Effector memory CD4-positive, alpha-beta T cell (primary cell): ENCODE measurements at places on chromosomes 1 and 21.

- DNase-seq, result no peak
These were observed 23.6 kb downstream of the OPTC start for GRCh38 chr1:203517426-203518110.

GRCh38 chr1:64004451-64005025, 198.9 kb upstream of the UBE2U start:
- no peak for DNase-seq

- DNase-seq, result no peak
These were observed 3.6 kb downstream of the YBEY start for GRCh38 chr21:46289655-46290179.

GRCh38 chr1:42945164-42945563, 13.5 kb downstream of the SLC2A1 start:
- no peak for DNase-seq

- no peak for DNase-seq
These were observed 2.5 kb upstream of the PCBP3 start for GRCh38 chr21:45640888-45641479.

- DNase-seq, result no peak
These were observed 50.1 kb downstream of the RASAL2 start for GRCh38 chr1:178143730-178144690.

- DNase-seq, result peak; percentile 37
These were observed 5.6 kb downstream of the RORC start for GRCh38 chr1:151825751-151826660.

- DNase-seq, result no peak
These were observed 2.0 kb downstream of the RCSD1 start for GRCh38 chr1:167631936-167632614.

- DNase-seq, result no peak
These were observed 725 bp downstream of the C1orf53 start for GRCh38 chr1:197903196-197903514.

GRCh38 chr1:2986549-2987305, 34.5 kb upstream of the ACTRT2 start:
- DNase-seq, result no peak

- no peak for DNase-seq
These were observed 4.5 kb upstream of the ZNF697 start for GRCh38 chr1:119652587-119652986.

DNA sequence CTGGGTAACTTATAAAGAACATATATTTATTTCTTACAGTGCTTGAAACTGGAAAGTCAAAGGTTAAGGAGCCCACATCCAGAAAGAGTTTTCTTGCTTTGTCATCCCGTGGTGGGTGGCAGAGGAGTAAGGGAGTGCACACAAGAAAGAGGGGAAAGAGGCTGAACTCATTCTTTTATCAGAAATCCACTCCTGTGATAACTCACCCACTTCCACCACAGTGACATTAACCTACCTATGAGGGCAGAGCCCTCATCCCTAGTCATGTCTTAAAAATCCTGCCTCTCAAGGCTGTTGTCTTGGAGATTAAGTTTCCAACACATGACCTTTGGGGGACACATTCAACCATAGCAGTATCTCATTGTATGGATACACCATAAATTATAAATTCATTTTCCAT, 32.5 kb upstream of the RGS4 start:
- DNase-seq, result no peak

DNA sequence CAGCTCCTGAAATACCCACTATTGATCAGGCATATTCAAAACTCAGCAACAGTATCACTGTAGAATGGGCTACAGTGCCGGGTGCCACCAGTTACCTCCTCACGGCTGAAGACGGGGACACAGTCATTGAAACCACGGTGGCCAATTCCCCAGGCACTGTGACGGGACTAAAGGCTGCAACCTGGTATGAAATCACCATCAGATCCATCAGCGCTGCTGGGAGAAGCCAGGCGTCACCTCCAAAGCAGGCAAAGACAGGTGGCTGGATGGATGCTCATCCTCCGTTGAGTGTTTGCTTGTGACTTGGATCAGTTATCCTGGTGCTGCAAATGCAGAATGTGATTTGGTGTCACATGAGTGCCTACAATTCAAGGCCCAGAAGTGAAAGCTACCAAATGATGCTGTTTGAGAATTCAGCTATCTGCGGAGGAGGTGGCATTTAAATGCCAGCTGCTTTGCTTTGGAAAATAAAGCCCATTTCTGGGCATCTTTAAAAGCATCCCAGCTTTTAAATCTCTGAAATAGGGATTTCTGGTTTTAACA, 5.1 kb downstream of the FNDC7 start:
- DNase-seq, result no peak

GRCh38 chr1:15154480-15155036, 1.0 kb downstream of the TMEM51 start:
- DNase-seq, result no peak

DNA sequence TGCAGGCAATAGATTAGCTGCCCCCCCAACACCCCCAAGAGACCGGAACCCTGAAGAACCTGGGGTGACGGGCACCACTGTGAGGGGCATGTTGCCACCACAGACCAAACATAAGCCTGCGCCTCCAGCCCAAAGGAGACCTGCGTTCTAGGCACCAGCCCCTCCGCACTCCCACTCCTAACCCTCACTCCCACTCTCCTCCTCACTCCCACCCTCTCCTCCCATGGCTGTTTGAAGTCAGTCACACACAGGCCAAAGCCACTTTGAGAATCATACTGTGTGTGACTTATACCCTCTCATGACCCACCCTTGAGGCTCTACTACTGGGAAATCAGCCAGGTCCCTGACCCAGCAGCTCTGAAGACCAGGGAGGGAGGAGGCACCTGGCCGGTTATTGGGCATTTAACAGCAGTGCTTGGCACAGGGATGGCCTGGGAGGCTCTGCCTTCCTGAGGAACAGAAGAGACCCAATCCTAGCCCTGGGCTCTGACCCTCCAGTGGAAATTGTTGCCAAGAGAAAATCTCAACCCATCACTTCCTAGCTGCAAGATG, 43.5 kb downstream of the FBXO2 start:
- no peak for DNase-seq

- no peak for DNase-seq
These were observed 54.0 kb downstream of the RPAP2 start for GRCh38 chr1:92352856-92353255.

DNA sequence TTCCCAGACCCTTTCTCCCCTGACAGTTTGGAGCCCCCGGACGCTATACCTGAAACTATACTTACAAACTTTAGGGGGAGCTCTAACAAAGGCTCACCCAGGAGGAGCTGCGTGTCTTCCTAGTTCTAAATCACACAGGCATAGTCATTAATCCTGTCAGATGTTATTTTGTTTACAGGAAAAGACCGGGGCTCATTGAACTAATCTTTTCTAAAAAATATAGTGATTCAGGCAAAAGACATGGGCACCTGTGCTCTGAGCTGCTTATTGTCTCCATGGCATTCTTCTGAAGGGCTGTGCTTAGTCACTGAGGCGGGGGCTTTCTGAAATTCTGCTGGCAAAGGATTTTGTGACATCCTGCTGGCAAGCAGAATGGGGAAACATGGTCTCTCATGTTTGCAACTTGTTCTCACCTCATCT, 1577.0 kb downstream of the NCAM2 start:
- DNase-seq, result no peak

- no peak for DNase-seq
These were observed 6.5 kb upstream of the CDC20 start for GRCh38 chr1:43352351-43352705.

GRCh38 chr1:210159211-210159610, 73.4 kb upstream of the SERTAD4 start:
- no peak for DNase-seq

DNA sequence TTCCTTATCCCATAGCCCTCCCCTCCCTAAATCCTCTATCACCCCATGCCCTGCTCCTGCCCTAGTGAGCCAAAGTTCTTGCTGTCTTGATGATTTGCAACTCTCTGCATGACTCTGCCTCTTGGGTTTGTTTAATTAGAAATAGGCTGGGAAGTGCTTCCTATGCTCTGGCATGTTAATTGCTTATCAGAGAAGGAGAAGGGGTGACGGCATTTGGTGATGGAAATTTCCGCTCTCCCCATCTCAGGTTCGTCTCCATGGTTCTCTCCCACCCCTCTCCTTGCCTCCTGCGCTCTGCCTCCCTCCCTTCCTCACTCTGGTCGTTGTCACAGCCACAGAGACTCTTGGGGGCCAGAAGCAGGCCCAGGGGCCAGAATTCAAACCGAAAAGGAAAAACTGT, 68.9 kb downstream of the LRRN2 start:
- no peak for DNase-seq

DNA sequence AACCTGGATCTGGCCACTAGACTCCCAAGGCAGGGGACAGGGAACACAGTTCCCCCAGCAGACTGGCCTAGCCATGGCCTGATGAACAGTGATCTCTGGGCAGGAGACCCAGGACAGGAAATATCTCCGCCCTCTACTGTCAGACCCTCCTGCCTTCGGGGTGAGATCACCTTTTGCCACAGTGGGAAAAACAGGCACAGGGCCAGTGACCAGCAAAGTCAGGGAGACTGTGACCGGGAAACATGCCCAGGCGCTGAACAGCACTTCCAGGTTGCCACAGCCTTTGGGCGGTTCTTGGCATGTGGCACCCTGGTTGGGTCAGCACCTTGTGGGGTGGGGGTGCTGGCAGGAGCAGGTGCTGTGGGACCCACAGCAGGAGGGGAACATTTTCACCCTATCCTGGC, 8.9 kb upstream of the ZNF669 start:
- no peak for DNase-seq

- DNase-seq, result no peak
These were observed 1.5 kb upstream of the MCOLN3 start for GRCh38 chr1:85049735-85050166.

DNA sequence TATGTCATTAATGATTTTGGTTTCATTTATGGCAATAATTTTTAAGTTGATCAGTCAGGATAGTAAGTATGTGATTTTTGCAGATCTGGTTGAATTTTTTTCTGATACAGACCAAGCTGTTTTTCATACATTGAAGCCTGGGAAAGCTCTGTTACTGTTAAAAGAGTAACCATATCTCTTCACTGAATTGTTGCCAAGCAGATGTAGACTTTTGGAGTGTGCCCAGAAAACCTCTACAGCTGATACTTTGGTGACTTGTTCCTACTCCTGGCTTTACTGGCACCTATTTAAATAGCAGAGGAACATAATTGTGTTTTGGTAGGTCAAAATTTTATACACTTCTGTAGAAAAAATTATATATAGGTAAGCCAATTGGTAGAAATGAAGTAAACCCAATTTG, 49.4 kb downstream of the NFIA start:
- DNase-seq, result no peak

DNA sequence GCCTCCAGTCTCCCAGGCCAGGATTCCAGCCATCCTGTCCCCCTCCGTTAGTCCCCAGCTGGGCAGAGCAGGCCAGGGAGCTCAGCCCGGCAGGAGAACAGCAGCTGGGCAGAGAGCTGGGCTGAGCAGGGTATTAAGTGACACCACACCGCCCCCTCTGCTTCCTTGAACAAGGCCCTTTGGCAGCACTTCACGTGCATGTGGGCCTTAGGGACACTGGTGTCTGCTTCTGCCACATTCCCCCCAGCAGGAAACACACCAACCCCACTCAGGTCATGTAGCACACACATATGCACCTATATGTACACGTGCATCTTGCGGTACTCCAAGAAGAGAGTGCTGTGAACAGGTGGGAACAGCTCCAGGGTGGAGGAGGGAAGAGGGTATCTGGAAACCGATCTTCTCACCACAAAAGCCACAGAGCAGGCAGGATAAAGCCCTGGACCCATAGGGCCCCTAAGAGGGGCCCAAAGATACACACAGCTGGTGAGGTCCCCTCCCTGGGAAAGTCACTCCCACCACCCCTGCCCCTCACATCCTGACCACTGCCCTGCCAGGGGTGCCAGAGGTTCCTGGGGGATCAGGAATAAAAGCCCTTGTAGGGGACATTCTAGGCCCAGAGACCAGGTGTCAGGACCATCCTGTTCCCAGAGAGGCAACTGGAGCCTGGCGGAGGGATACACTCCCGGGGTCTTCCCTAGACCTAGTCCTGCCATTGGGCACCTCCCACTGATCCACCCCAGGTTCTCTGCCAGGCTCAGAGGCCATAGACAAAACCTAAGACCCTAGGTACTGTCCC, 4.5 kb downstream of the EPHA2 start:
- DNase-seq, result no peak

GRCh38 chr1:165942062-165942461, 114.6 kb downstream of the UCK2 start:
- no peak for DNase-seq

DNA sequence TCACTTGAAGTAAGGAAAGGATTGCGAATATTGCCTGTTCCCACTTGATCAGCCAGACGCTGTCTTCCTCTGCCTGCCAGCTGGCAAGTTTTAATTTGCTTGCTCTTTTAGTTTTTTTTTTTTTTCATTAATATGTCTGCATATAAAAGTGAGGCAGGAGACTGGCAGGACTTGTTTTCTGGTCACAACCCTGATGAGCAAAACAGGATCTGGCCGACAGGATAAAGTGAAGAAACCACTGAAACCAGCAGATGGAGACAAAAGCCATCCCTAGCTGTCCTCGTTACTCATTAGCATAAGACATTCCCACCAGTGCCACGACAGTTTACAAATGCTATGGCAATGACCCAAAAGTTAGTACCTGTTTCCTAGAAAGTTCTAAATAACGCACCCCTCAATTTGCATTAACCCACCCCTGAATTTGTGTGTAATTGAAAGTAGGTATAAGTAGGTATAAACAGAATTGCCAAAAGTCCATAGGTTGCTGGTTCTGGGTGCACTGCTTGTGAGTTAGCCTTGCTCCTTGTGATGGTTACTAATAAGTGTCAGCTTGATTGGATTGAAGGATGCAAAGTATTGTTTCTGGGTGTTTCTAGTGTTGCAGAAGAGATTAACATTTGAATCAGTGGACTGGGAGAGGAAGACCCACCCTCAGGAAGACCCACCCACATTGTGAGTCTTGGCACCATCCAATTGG, 60.8 kb downstream of the ZNF684 start:
- DNase-seq, result no peak

DNA sequence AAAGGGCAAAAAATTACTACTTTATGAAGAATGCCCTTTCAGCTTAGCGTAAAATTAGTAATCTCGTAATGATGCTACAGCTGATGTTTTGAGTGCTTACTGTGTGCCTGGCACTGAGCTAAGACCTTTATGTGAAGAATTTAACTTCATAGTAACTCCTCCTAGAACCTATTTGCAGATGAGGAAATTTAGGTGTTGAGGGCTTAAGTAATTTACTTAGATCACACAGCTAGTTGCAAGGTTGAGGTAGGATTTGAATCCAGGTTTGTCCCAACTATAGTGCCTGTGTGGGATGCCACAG, 1.4 kb downstream of the ZMYM4 start:
- DNase-seq, result no peak
